Stimulated activated CD4-positive, alpha-beta T cell treated with anti-CD3 and anti-CD28 coated beads, TNF-alpha, amount 100 ng/mL, for 24 hours (primary cell): ENCODE measurements at places on chromosomes 1 and 21.

GRCh38 chr1:100075773-100076172 lies 57.0 kb downstream of the SASS6 start:
- no peak for DNase-seq

GRCh38 chr1:54777431-54777830 lies 13.1 kb upstream of the PARS2 start:
- no peak for DNase-seq

DNA sequence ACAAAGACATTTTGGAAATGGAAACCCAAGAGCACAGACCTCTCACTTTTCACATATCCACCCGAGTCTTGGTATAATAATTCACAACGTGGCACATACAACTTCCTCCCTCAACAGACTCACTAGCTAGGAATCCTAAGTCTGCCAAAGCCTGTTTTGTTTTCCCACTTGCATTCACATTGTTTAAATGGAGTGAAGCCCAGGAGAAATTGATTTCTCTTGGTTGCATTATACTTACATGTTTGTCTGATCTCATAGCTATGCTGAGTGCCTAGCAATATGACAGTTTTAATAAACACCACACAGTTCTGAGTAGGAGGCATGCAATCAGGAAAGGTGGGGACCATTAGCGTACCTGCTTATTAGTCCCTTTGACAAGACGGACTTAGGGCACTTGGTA lies 348.6 kb upstream of the ADGRL4 start:
- no peak for DNase-seq

GRCh38 chr1:30903343-30904034 lies 5.1 kb downstream of the SDC3 start:
- no peak for DNase-seq

DNA sequence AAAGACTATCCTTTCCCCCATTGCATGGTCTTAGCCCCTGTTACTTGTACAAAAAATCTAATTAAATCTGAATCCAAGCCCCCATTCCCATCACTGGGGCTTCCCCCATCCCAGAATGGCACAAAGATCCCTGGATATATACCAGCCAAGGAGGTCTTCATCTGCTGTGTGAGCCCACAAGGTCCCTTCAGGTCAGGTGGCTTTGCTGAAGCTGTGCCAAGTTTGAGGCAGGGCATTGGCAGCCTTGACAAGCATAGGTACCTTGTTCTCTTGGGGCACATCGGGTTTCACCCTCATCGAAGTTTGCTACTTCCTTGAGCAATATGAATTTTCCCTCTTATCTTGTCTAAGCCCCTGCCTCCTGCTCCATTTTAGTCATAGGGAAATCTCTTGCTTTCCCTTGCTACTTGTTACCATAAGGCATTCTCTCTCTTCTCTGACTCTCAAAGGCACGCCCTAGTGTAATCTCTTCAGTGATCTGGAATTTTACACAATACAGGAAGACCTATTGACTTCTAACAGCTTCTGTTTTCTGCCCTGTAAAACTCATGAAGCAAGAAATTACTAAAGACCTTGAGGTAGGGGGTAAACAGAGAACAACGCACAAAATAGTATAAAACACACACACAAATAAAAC lies 71.4 kb upstream of the COG2 start:
- no peak for DNase-seq
